ENCODE measurements at places on chromosomes 11 and 22.

DNA sequence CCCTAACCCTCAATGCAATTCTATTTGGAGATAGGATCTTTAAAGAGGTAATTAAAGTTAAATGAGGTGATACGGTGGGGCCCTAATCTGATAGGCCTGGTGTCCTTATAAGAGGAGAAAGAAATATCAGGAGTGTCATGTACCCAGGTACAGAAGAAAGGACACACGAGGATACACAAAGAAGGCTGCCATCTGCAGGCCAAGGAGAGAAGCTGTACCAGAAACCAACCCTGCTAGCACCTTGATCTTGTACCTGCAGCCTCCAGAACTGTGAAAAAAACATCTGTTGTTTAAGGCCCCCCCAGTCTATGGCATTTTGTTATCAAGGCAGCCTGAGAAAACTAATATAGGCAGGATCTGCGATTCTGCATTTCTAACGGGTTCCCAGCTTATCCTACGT, 44.2 kb downstream of the FBXO7 start:
- no peak for DNase-seq

DNA sequence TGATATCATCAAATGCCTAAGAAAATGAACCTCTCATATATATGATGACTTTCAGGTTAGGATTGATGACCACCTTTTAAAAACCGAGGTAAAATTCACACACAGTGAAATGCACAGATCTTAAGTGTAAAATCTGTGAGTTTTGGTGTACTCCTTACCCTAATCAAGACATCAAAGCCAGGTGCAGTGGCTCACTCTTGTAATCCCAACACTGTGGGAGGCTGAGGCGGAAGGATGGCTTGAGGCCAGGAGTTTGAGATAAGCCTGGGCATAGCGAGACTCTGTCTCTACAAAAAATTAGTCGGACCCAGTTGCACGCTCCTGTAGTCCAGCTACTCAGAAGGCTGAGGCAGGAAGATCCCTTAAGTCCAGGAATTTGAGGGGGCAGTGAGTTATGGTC, 140.4 kb downstream of the UVRAG start:
- DNase-seq: no peak

GRCh38 chr11:70656252-70656651, 257.9 kb downstream of the CTTN start:
- no peak for DNase-seq

DNA sequence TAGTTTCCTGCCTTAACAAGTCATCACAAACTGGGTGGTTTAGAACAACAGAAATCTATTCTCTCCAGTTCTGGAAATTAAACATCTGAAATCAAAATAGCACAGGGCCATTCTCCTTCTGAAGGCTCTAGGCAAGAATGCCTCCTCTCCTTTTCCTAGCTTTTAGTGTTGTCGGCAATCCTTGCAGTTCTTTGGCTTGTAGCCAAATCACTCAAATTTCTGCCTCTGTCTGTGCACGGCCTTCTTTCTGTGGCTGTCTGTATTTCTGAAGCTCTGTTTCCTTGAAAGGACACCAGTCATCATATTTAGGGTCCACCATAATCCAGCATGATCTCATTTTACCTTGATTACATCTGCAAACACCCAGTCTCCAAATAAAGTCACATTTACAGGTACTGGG, 795.5 kb downstream of the METTL15 start:
- no peak for DNase-seq

- DNase-seq: peak; percentile 21
Observed at GRCh38 chr11:2797121-2797711, 88.4 kb downstream of the CDKN1C start.

GRCh38 chr11:62497132-62497801, 49.3 kb downstream of the AHNAK start:
- DNase-seq: no peak
